ENCODE measurements at places on chromosomes 13 and 19.

GRCh38 chr13:43058318-43058674 is 34.9 kb downstream of the DNAJC15 start:
- DNase-seq = no peak

DNA sequence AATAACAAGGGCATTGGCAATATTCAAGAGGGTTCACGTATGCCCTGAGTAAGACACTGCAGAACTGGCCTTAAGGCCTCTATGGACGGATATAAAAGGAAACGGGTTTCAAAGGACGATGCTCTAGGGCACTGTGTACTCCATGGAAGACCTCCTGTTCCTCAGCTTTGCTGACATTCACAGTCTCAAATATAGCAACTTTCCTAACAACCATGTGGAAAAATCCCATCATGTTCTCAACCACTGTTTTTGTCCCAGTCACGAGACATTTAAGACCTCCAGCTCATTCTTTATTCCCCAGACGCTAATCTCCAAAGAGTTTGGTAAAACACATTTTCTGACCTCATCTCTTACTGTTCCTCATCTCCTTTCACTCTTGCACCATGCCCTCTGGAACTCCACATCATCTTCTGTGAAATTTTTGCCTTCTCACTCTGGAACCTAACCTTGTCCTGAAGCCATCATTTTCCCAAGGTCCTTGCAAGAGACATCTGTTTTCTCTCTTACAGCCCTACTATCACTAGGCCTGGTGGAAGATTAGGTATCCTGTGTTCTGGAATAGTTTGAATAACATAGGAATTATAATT is 37.6 kb downstream of the SPRY2 start:
- no peak for DNase-seq

DNA sequence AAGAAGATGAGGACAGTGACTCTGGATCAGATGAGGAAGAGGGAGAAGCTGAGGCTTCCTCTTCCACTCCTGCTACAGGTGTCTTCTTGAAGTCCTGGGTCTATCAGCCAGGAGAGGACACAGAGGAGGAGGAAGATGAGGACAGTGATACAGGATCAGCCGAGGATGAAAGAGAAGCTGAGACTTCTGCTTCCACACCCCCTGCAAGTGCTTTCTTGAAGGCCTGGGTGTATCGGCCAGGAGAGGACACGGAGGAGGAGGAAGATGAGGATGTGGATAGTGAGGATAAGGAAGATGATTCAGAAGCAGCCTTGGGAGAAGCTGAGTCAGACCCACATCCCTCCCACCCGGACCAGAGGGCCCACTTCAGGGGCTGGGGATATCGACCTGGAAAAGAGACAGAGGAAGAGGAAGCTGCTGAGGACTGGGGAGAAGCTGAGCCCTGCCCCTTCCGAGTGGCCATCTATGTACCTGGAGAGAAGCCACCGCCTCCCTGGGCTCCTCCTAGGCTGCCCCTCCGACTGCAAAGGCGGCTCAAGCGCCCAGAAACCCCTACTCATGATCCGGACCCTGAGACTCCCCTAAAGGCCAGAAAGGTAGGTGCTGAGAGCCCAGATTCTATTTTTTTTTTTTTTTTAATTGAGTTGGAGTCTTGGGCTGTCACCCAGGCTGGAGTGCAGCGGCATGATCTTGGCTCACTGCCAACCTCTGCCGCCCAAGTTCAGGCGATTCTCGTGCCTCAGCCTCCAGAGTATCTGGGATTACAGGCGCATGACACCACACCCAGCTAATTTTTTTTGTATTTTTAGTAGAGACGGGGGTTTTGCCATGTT is 2.3 kb downstream of the PPP1R15A start:
- no peak for DNase-seq

DNA sequence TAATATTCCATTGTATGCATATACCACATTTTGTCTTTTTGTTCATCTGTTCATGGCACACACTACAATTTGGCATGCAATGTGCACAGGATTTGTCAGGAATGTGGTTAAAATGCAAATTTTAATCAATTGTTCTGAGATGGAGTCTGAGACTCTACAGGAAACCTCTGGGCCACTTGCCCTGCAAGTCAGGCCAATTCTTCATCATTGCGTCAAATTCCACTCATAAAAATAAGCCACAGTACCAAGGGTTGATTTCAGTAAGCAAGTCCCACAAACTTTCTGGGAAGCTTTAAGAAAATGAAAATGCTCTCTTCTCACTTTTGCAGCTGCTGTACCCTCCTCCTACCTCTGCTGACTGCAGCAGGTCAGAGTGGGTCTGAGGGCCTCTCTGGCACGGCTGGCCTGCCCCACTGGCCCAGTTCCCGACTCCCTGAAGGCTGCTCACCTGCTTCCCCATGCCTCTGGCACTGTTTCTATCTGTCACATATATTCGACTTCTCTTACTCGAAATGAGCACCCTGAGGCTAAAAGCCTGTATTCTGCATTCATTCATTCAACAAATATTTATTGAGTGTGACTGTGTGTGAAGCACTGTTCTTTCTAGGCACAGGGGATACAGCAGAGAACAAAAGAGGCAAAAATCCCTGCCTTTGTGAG is 83.8 kb upstream of the WASF3 start:
- DNase-seq = no peak

DNA sequence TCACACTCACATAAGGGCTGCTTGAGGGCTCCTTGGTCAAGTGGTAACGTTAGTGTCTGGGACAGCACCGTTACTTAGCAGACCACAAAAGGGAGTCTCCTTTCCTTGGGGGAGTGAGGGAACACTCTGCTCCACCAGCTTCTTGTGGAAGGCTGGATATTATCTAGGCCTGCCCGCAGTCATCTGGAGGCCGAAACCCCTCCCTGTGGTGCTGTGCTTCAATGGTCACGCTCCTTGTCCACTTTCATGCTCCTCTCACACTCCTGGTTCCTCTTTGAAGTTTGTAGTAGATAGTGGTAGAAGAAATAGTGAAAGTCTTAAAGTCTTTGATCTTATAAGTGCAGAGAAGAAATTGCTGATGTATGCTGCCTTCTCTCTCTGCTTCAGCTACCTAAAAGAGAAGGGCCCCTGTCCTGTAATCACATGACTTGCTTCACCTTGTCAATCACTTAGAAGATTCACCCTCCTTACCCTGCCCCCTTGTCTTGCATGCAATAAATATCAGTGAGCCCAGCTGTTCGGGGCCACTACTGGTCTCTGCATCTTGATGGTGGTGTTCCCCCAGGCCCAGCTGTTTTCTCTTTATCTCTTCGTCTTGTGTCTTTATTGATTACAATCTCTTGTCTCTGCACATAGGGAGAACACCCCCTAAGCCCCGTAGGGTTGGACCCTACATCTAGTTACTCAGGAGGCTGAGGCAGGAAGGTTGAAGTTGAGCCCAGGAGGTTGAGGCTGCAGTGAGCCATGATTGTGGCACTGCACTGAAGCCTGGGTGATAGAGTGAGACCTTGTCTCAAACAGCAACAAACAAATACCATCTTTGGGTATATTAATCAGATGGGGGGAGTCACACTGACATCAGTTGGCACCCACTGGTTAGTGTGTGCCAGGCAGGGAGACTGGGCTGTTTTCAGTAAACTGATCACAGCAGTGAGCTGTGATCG is 11.6 kb upstream of the MZF1 start:
- no peak for DNase-seq

DNA sequence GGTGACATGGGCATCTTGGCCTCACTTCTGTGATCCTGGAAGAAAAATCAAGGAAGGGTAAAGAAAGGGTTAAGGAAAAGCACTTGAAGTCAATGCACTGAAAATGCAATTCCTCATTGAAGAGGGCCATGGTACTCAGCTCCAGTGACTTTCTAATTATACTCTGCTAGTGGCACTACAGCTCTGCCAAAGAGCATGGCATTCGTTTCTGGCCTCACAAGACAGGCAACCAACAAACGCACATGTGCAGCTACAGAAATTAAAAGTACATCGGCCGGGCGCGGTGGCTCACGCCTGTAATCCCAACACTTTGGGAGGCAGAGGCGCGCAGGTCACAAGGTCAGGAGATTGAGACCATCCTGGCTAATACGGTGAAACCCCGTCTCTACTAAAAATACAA is 21.8 kb downstream of the SACS start:
- DNase-seq = no peak

DNA sequence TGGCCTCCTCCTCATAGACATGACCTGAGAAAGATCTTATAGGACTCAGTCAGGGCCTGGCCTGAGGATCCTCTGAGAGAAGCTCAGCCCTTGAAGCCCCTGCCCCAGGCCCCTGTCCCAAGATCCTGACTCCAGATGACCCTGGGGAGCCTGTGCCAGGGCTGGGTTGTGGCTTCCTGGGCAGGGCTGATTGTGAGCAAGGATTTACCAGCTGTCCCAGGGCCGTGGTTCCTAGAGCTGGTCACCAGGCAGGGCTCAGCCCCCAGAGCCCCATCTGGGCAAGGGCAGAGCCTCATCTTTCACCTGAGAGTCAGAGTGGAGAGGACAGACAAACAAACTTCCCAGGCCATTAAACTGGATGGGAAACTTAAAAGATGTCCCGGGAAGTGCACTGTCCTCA is 1.9 kb downstream of the CEACAM21 start:
- no peak for DNase-seq

DNA sequence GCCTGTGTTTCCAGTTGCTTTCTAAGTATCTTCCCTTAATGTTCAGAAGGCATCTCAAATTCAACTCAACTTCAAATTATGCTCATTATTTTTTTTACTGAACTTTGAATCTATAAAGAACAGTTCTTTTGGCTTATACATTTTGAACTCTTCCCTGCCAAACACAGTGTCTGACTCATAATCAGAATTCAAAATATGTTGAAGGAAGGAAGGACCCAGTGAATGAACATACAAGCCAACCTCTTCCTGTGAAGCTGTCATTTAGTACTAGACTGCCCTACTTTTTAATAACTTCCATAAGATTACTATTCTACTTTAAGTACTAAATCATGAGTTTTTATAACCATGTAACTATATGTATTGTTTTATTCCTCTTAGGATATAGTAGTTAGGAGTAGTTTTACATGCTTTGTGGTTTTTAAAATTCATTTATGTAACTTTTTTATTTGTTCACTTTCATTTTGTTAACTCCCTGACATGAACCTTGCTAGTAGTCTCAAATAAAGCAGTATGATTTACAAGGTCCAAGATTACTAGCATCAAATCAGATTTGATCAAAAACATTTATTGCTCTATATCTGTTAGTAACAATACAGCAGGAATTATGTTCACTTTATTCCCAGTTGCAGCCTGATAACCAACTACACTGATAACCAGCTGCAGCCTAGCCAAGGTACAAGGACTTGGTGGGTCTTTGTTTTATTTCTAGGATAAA is 6.4 kb downstream of the NUDT15 start:
- DNase-seq = no peak

- no peak for DNase-seq
Observed at GRCh38 chr19:56306016-56306415, 8.6 kb downstream of the ZSCAN5A start.

DNA sequence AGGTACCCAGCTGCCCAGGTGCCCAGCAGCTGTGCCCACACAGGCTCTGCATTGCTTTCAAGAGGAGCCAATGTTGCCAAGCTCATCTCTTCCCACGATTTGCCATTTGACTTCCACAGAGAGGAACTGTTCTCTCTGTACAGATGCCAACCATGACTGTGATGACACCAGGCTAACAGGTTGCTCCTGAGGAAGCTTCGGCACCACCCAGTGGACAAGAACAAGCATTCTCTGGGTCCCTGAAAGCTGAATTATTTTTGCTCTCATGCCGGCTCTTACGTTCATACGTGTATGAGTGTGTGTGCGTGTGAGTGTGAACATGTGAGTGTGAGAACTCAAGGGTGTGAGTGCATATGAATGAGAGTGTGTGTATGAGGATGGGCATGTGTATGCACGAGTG is 535.2 kb downstream of the LIG4 start:
- DNase-seq = no peak

GRCh38 chr13:29479716-29480492 is 115.6 kb downstream of the SLC7A1 start:
- no peak for DNase-seq

DNA sequence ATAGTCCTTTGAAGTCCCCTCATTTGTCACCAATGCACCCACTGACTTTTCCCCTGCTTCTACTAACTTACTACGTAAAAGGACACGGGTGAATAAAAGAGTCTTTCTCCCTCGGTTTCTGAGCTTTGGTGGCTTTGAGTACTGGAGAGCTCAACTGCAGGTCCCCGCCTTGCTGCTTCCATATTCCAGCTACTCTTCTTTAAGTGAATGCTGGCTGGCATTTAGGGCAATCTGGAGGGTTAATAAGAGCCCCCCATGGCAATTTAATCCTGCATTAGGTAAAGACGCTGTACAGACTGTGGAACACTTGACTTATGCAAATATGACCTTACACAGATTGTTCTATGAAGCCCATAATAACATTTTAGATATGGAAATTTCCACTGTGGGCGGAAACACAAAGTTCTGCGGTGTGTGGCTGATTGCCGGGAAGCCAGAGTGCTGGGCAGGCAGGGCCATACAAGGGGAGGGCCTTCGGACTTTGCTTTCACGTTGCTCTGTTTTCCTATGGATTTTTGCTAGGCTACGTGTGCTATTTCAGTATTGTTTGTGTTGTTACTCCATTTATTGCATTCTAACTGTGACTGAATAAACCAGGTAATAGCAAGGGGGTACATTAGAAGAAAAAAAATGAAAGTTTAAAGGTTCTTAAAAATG is 97.5 kb downstream of the SLC10A2 start:
- no peak for DNase-seq

GRCh38 chr13:38636761-38637160 is 50.1 kb upstream of the FREM2 start:
- no peak for DNase-seq

- no peak for DNase-seq
Observed at GRCh38 chr13:20664351-20664750, 39.1 kb upstream of the IL17D start.

DNA sequence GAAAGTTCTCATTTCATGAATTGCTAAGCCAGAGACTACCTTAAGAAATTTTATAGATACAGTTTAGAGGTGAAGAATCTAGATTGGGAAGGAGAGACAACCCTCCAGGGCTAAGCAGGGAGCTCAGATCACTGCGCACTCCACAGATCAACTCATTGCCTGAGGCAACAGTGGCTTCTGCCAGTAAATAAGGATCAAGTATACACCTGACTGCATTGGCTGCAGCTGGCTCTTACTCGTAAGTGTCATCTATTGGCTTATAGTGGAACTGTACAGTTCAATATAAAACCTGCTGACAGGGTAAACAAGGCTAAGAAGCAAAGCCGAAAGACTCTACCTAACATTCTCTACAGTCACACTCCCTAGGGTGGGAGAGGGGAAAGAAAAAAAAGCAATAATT is 18.0 kb upstream of the C1QTNF9B start:
- DNase-seq = no peak

DNA sequence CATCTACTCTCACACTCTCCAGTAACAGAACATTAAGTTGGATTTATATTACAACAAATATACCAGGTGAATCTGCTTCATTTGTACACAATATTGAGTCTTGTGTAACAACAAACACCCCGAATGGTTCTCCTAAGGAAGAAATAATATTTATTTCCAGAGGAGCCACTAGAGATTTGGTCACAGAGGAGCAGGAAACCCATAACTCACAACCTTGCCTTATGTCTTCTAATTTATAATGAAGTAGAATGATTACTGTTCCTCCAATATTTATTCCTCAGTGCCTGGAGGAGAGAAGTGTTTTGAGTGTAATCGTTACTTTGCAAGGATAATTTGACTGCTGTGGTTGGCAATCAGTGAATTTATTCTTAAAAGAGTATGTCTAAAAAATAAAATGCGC is 1243.7 kb upstream of the PCDH20 start:
- DNase-seq = no peak
